ENCODE measurements at places on chromosomes 11 and 22.
A peak's percentile ranks its signal among the peaks of the same experiment; 100 is the strongest.

- no peak for DNase-seq
Measured at GRCh38 chr22:20607157-20607907, 99.9 kb downstream of the MED15 start.

DNA sequence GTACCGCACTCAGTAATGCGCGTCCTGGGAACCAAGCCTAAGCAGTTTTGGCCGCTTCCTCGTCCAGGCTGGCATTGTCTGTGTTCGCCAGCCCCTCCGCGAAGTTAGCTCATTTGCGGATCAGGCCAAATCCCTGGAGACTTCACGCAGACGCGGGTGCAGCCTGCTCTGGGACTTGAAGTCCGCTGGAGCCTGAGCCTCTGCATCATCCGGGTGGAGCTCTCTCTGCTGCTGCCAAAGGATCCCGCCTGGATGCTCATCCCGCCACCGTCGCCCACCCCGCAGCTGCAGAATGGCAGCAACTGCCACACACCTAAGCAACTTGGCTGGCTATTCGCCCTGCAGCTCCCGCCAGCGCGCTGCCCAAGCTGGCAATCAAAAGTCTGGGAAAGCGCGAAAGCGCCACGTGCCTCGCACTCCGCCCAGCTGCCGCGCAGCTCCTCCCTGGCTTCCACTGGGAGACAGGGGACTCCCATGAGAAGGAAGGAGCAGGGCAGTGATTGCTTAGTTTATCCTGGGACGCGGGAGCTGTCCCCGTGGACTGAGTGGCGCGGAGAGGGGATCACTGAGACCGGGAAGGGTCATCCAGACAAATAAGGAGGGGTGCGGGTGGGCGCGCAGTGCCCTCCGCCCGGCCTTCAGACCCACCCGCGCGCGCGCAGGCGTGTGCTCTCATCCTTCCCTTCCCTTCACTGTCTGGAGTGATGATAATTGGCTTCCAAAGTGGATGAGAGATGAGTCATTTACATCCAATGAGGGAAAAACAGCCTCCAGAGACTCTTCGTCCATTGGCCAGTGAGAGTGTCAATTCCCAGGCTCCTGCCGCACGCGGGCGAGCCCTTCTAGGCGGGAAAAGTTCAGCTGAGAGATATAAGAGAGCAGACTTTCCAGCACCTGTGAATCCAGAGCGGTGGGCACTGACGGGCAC, 23.2 kb upstream of the GLYATL1B start:
- DNase-seq: no peak

GRCh38 chr11:33211580-33211979, 45.6 kb upstream of the HIPK3 start:
- no peak for DNase-seq

- peak; percentile 28 for DNase-seq
Measured at GRCh38 chr11:63917692-63918506, 935 bp upstream of the RCOR2 start.

GRCh38 chr11:19963697-19964387, 196.4 kb downstream of the DBX1 start:
- DNase-seq: no peak

DNA sequence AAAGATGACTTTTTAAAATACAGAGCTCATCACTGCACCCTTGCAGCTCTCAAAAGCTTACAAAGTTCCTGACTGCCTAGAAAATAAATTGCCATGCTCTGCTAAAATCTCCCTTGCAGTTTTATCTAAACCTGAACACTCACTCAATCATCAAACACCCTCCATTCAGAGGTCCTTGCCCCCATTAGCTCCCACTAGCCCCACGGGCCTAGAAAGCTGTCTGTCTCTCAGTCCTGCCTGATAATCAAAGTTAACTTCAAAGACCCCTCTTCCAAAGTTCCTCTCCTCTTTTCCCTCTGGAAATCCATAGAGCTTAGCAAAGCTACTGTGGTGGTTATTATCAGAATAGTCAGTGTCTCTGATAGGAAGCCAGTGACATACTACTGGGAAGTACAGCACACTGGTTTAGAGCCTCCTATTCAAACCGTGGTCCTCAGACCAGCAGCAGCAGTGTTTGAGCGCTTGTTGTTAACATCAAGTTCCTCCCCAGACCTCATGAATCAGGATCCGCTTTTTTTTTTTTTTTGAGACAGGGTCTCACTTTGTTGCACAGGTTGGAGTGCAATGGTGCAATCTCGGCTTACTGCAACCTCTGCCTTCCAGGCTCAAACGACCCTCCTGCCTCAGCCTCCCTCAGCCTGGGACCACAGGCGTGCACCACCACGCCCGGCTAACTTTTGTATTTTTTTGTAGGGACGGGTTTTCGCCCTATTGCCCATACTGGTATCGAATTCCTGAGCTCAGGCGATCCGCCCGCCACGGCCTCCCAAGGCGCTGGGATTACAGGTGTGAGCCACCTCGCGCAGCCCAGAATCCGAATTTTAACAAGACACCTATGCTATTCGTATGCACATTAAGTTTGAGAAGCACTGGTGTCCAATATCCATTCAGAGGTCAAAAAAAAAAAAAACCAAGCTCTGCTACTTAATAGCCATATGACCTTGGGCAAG, 1.2 kb downstream of the NDUFC2 start:
- no peak for DNase-seq

Measured in activated effector memory CD4-positive, alpha-beta T cell treated with Interleukin-2 at 50 U/mL for 16 hours (primary cell).